ENCODE measurements at places on chromosomes 4 and X. TPM values are rescaled to one million over a fixed set of nuclear protein-coding genes. Genes with fewer than 3 reads are reported as not detected.
A peak's percentile ranks its signal among the peaks of the same experiment; 100 is the strongest.

DNA sequence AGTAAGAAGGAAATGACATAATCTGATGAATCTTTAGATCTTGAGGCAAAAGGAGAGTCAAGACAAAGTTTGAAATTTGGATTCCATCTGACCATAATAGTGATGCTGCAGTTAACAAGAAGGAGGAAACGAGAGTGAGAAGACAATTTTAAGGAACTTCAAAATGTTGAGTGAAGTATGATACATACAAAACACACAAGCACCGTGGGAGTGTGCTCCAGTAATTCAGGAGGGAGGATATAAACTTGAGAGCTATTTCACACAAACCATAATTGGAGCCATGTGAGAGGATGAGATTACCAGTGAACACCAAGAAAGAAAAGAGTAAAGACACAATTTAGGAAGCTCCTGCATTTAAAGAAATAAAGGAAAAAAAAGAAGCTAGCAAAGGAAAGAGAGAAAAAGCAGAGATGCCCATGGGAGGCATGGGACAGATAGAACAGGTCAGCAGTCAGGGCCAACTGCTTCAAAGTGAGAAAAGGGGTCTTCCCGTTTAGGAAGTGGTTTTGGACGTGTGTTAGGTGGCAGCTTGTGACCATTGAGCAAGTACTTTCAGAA lies 150.7 kb upstream of the SLC7A11 start:
- DNase-seq: no peak

GRCh38 chr4:80897537-80898303 lies 132.8 kb upstream of the BMP3 start:
- no peak for DNase-seq

DNA sequence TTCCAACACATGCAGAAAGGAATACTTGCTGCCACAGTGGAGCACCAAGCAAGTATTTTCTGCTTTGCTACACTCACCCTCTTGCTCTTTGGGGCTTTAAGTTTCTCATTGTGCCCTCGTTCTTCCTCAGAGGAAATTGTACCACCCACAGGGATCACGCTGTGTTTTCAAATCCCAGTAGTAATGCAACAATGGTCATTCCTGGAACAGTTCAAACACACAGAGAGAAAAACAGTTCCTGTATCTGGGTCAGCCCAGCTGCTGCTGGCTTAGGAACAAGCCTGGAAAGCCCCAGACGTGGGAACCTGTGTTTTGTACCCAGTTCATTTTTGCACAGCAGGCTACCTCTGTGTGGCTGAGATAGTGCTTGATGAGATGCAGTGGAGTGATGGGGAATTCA lies 907.8 kb downstream of the STPG2 start:
- DNase-seq: no peak

- no peak for DNase-seq
Measured at GRCh38 chr4:141081921-141082395, 51.3 kb downstream of the RNF150 start.

PABPC1L2A gene
- total RNA-seq: not detected

DNA sequence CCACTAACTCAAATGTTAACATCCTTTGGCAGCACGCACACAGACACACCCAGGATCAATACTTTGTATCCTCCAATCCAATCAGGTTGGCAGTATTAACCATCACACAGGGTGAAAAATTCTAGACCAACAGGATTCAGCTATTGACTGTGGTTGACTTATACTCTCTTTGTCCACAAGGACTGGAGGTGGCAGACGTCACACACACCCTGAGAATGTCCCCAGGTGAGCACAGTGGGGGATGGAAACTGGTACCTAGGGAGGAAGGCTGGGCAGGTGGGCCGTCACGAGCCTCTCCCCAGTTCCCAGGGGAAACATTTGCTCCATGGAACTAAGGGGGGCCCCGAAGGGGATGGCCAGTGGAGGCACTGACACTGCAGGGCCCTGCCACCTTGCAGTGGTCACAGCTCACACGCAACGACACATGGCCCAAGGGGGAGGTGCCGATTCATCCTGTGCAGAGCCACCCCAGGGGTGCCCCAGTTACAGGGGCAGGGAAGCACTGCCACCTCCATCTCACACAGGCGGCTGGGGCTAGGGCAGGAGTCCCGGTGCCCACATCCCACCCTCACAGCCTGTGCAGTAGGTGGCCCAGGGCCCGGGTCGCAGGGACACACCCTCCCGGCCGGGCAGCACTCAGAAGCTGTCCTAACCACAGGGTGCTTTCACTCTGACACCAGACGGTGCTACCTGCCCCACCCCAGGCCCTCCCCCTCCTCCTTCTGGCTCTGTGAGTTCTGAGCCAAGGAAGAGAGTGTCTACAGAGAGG lies 17.4 kb downstream of the ZFYVE28 start:
- DNase-seq: no peak

ARX gene
- not detected for total RNA-seq

DNA sequence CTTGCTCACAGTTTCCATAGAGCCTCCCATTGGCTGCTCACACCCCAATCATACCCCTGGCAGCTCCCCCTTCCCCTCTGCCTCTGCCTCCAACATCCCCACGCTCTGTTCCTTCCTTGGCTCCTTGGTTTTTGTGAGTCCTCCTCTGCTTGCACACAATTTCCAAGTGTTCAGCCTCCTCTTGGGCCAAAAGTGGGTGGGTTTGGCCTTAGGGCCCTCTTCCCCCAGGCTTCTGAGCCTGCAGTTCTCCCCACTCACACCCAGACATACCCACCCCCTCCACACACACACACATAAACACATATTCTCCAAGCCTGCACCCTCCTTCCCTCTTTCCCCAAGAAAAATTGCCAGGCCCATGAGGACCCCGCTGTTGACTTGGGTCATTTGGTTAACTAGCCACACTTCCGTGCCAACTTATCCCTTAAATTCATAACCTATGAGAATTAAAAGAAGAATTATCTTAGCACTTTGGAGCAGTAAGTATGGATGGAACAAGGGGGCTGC lies 4.5 kb downstream of the APLN start:
- DNase-seq: no peak

- no peak for DNase-seq
Measured at GRCh38 chr4:177190995-177191580, 118.6 kb upstream of the NEIL3 start.

BTK gene
- total RNA-seq: 37.7 TPM

DNA sequence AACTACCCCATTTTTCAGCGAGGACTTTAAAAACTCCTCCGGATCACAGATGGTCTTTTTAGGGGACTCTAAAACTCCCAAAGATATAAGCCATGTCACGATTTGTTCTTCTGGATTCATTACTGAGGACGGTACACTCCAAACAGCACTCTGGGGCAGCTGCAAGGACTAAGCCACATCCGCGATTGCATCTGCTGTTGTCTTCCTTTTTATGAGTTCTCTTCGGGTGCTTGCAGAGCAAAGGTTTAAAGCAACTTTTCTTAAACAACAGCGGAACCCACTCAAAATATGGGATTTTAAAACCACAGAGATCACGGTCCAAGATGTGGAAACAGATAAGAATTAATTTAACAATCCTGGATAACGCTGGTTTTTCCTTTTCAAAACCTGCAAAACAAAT lies at the start of gene ARHGEF6:
ARHGEF6 (minus strand) TSS at position 170 of the 400 bp plus-strand sequence; CDS start at position 120, 50 bp downstream.
- DNase-seq: peak; percentile 63

DNA sequence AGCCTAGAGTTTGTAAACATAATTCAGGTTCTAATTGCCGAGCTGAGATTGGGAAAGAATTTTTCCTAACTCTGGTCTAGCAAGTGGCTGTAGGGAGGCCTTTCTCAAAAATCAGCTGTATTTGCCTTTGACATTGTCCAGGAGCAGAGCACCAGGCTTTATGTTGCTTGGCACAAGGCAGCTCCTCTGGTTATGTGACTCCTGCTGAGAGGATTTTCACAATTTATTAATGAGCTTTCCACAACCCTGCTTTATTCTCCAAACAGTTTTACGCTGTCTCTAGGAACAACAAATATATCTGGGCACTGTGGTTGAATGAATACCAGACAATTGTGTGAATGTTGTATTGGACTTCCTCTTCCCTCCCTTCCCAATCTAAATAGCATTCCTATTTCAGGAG lies 14.9 kb downstream of the LSM6 start:
- DNase-seq: no peak

GRCh38 chr4:17817027-17817426 lies 6.2 kb downstream of the NCAPG start:
- DNase-seq: no peak

AFF2 gene
- total RNA-seq: 2.7 TPM

SPARCL1 gene
- total RNA-seq: not detected

GRCh38 chrX:13153796-13154195 lies 109.4 kb upstream of the FAM9C start:
- no peak for DNase-seq

DNA sequence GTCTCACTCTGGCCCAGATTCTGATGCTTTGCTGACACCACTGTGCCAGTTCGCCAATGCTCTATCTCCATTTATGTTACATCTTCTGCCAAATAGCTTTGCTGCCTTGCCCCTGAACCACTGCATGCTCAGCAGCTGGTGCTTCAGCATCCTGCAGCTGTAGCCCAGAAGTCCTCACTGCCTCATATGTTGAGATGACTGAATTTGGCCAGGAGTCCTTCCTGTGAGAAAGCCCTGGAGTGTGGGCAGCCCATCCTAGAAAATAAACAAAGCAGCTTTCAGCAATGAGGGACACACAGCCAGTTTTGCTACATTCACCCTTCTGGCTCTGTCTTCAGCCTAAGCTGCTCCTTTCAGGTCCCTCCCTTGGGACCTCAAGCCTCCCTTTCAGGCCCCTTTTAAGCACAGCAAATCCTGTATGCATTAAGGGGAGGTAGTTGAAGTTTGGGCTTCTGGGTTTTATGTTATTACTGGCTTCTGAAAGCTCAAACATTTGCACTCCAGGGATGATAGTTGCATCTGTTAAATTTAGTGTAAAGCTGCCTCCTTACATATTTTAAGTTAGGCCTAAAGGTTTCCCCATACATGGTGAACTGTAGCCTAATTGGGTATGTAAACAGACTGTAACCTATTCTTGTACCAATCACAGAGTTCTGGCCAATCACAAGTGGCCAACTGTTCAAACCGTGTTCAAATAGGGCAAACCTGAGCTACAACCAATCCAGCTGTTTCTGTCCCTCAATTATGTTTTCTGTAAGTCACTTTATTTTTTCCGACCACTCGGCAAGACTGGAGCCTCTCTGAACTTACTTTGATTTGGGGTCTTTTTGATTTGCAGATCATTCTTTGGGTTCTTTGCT lies 2.1 kb upstream of the TMEM165 start:
- DNase-seq: no peak

FREM3 gene
- 0.27 TPM for total RNA-seq

DNA sequence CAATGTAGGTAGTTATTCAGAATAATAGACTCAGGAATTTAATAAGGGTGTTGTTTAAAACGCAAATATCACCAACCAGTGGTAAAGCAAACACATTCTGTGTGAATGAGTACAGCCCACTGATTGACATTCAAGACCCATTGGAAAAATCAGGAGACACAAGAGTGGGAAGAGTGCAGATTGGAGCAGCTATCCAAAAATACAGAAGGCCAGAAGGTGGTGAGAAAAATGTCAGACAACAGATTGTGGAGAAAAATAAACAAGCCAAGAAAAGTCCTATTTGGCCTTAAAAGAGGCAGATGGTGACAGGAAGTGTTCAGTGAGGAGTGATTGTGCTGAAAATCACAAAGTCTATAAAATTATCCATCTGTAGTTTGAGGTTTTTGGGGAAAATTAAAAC lies 39.3 kb downstream of the CPE start:
- no peak for DNase-seq

DNA sequence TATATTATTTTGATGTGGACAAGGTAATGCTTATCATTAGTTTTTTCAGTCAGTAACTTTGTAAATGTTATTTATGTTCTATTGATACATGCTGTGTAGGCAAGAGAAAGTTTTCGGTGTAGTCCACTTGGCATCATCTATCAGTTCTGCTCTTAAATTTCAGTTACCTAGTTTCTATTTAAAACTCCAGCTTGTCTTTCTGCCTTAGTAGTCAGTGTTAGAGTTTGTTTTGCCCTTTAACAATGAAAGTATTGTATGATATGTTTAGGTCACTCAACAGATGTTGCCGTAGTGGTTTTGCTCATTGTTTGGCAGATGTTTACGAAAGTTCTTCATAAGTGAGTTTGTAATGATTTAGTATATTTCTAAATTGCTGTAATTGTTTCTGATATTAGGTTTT lies 34.9 kb upstream of the FHDC1 start:
- DNase-seq: no peak

MAGIX gene
- total RNA-seq: 3.5 TPM

SLC2A9 gene
- 3.2 TPM for total RNA-seq

- DNase-seq: no peak
Measured at GRCh38 chrX:148940411-148940996, 440.1 kb downstream of the AFF2 start.

GRCh38 chrX:2576793-2577192 lies 76.0 kb upstream of the DHRSX start:
- no peak for DNase-seq

DNA sequence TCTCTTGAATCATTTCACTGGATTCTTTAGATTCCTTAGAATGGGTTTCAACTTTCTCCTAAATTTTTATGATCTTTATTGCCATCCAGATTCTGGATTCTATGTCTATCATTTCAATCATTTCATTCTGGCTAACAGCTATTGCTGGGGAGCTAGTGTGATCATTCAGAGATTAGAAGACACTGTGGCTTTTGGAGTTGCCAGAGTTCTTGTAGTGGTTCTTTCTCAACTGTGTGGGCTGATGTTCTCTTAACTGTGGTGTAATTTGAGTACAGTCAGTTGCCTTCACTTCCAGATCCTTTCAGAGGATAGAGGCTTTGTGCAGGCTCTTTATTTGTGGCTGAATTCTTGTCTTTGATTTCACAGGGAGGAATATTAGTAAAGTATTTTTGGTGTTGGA lies 12.1 kb upstream of the CSN2 start:
- DNase-seq: no peak

SPOCK3 gene
- total RNA-seq: 4.6 TPM

SOWAHB gene
- total RNA-seq: not detected

- DNase-seq: no peak
Measured at GRCh38 chrX:129700536-129700935, 38.2 kb upstream of the XPNPEP2 start.

DNA sequence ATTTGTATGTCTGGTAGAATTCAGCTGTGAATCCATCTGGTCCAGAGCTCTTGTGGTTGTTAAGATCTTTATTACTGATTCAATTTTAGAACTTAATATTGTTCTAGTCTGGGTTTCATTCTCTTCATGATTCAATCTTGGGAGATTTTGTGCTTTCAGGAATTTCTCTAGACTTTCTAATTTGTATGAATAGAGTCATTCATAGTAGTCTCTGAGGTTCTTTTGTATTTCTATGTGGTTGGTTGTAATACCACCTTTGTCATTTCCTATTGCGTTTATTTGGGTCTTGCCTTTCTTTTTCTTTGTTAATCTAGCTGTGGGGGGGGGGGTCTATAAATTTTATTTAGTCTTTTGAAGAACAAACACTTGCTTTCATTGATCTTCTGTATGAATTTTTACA lies 824.8 kb upstream of the GALNTL6 start:
- no peak for DNase-seq

GRCh38 chr4:52037689-52038102 lies 403 bp downstream of the SGCB start:
- DNase-seq: no peak

STOX2 gene
- total RNA-seq: 0.81 TPM

WDR44 gene
- 6.7 TPM for total RNA-seq

G3BP2 gene
- 49.0 TPM for total RNA-seq

GRCh38 chrX:144327495-144327894 lies 443.6 kb downstream of the UBE2NL start:
- no peak for DNase-seq

- DNase-seq: no peak
Measured at GRCh38 chr4:150501983-150502382, 80.0 kb upstream of the MAB21L2 start.

GRCh38 chr4:100042711-100043110 lies 92.6 kb upstream of the H2AZ1 start:
- DNase-seq: no peak

- no peak for DNase-seq
Measured at GRCh38 chr4:98625920-98626319, 32.5 kb downstream of the TSPAN5 start.
